ENCODE measurements at places on chromosomes 12 and 14.

DNA sequence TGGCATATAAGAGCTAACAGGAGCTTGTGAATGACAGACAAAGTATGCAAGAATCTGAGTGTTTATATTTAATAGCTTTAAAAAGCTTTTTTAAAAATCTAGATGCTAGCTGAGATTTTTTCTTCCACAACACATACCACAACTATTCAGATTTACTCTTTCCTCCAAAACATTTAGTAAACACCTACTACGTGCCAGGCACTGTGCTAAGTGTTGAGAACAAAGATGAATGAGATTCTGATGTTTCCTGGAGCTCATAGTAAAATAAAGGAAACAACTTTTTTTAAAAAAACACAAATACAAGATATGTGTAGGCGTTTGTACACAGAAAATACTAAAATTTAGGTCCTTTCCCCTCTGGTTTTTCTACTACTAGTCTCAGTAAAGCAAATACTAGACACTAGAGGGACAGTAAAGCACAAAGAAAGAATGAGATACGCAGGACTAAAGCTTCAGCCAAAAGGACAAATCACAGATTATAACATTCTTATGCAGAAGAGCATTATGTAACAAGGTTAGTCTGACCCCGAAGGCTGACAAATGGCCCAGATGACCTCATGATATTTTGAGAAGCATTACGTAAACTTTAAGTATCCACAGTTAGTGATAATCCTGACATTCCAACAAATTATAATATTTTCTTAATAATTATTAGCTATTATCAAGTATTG is 78.6 kb upstream of the PAWR start:
- DNase-seq = no peak

DNA sequence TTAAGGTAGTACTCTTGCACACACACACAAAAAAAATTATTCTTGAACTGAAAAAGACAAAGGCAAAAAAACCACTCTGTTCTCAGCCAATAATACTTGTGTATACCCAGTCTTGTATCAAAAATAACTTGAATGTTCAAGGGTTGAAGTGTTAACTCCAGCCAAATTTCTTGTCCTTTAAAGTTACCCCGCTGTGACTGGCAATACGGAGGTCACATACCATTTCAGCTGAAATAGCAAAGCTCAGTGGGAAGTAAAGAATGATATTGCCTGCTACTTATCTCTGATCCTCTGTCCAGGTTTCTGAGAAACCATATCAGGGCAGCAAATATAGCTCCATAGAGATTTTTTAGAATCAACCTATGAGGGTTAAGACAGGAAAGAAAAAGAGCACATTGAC is 167.4 kb downstream of the C12orf50 start:
- DNase-seq = no peak

DNA sequence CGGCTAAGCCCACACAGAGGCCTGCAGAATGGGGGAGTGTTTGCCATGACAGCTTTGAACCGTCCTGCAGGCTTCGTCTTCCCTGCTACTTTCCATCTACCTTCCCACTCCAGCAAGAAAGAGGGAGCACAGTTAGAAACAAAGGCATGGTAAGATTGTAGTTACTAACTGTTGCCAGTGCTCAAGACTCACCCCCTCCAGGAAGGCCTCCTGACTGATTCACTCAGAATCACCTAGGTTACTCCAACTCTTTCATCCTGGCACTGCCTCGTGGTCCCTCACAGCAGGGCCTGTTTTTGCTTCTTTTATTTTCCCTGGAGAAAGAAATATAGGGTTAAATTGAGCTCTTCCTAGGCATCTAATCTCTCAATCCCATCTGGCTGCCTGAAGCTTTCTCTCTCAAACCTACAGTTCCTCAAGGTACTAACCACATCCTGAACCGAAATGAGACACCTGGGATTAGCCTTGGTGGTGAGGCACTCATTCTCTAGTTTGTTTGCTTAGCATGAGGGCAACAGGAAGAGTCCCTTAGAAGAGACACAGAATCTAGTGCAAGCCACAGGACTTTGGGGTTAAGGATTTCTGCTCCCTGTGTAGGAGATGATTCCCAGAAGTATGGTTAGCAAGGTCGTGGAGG is 7.8 kb downstream of the GALNT6 start:
- DNase-seq = no peak

GRCh38 chr12:121475279-121475678 is 75.4 kb downstream of the RNF34 start:
- DNase-seq = no peak

GRCh38 chr14:65296402-65296801 is 116.1 kb upstream of the FUT8 start:
- no peak for DNase-seq

GRCh38 chr12:48441069-48441468 is 31.3 kb upstream of the ANP32D start:
- DNase-seq = peak; percentile 81

- DNase-seq = no peak
These were observed 241.0 kb upstream of the NPAS3 start for GRCh38 chr14:32697704-32698103.

DNA sequence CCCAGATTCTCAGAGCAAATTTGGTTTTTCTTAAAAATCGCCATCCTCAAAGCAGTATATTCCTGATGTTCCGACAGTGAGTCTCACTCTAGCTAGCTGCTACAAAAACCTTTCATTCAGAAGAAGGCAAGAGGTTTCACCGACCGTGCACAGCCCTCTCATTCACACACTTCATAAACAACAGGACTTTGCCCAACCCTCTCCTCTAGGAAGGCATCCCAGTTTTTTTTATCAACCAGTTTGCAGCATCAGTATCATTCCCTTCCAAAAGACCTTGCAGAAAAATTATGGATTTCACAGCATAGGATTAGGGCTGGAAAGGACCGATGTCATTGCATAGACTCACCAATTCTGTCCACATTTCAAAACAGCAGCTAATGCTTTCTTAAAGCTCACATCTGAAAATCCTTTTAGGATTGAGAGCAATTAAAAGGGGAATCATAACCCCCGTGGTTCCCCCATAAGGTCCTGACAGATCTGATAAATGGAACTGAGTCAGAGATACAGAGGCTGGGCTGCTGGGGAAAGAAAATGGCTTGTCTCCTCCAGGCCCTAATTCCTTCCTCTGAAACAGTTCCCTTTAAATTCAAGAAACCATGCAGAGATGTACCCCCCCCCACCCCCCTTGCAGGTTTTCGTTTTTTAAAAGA is 597 bp downstream of the SVOP start:
- DNase-seq = no peak

DNA sequence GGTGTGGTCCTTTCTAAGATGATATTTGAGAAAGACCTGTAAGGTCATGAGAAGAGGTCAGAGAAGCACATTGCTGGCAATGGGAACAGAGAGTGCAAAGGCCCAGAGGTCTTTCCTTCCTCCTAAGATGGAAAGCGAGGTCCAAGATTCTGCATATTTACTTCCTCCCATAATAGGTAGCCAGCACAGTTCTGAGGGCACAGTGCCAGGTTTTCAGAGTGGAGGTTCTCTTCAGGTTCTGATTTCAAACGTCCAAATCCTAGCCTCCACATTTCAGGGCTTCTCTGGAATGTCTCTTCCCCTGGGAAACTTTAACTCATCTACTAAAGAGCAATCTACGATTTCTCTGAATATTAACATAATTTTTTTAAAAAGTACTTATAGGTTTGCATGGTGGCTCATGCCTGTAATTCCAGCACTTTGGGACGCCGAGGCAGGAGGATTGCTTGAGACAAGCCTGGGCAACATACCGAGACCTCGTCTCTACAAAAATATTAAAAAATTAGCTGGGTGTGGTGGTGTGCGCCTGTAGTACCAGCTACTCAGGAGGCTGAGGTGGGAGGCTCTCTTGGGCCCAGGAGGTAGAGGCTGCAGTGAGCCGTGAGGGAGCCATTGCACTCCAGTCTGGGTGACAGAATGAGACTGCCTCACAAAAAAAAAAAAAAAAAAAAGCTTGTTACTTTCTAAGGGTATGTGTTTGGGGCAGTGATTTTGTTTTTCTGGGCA is 526 bp upstream of the MRPL42 start:
- no peak for DNase-seq

- no peak for DNase-seq
These were observed 735 bp downstream of the ASPG start for GRCh38 chr14:104086210-104086660.

GRCh38 chr12:3698218-3698974 is 54.5 kb downstream of the CRACR2A start:
- DNase-seq = peak; percentile 25

GRCh38 chr12:85784096-85784720 is 52.0 kb downstream of the RASSF9 start:
- peak; percentile 25 for DNase-seq

DNA sequence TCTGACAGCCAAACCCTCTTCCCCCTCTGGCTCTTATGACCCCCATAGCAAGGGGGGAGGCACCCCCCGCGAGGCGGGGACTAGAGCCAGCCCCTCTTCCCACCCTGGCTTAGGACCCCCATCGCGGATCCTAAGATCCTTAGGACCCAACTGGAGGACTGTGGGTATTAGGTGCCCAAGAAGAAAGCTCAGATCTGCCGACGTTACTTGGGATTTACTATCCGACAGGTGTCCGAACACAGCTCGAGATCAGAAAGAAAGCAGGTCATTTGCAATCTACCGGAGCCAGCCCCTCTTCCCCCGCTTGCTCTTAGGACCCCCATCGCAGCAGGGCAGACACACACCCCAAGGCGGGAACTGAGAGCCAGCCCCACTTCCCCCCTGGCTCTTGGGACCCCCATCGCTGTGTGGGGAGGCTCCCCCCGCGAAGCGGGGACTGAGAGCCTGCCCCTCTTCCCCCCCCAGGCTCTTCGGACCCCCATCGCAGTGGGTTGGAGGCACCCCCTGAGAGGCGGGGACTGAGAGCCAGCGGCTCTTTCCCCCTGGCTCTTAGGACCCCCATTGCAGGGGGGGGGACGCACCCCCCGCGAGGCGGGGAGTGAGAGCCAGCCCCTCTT is 46.8 kb downstream of the DDX11 start:
- DNase-seq = no peak

GRCh38 chr12:85849344-85849743 is 13.1 kb upstream of the RASSF9 start:
- DNase-seq = no peak

DNA sequence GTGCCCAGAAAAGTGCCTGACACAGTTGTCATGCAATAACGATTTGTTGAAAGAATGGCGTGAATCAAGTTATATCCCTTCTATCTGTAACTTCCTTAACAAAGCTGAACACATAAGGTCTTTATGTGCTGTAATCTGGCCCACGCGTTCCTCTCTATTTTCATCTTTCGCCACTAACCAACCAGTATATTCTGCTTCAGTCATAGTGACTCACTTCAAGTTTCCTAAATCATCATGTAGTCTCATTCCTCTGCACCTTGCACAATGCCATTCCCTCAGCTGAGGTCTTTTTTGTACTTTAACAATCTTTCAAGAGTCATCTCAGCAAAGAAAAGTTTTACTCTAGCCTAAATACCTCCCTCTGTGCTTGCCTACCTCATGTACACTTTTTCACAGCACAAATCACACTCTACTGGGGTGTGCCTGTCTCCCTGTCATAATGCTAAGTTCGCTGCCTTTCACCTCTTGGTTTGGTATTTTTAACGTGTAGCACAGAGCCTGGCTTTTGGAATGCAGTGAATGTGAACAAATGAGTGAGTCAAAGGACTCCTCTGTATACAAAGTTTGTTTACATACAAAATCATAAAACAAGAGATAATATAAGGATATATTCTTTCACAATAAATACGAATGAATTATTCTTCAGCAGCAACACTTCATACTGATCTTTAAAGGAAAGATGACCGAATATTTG is 2.9 kb upstream of the CMAS start:
- no peak for DNase-seq

- no peak for DNase-seq
These were observed 75.9 kb downstream of the CCDC60 start for GRCh38 chr12:119410396-119410795.

GRCh38 chr14:42872786-42873185 is 1266.1 kb downstream of the LRFN5 start:
- no peak for DNase-seq

DNA sequence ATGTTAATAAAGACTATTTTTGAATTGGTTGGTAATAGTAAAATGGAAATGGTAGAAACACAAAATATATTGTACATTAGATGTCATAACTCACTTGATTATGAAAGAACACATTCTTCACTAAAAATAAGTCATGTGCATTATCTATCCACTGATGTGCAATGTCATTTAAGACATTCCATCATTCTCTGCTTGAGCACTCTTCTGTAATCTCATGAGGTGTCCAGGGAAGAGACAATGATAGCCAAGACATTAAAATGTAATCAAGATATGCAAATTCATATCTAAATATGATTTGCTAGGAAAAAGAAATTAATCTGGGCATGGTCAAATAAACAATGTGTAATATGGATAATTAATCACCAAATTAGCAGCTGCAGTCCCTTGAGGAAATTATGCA is 422.5 kb downstream of the BTG1 start:
- DNase-seq = no peak

- DNase-seq = peak; percentile 82
These were observed 27.7 kb upstream of the TBX3 start for GRCh38 chr12:114711689-114712152.

GRCh38 chr12:69189378-69189978 is 49.9 kb upstream of the CPSF6 start:
- no peak for DNase-seq

DNA sequence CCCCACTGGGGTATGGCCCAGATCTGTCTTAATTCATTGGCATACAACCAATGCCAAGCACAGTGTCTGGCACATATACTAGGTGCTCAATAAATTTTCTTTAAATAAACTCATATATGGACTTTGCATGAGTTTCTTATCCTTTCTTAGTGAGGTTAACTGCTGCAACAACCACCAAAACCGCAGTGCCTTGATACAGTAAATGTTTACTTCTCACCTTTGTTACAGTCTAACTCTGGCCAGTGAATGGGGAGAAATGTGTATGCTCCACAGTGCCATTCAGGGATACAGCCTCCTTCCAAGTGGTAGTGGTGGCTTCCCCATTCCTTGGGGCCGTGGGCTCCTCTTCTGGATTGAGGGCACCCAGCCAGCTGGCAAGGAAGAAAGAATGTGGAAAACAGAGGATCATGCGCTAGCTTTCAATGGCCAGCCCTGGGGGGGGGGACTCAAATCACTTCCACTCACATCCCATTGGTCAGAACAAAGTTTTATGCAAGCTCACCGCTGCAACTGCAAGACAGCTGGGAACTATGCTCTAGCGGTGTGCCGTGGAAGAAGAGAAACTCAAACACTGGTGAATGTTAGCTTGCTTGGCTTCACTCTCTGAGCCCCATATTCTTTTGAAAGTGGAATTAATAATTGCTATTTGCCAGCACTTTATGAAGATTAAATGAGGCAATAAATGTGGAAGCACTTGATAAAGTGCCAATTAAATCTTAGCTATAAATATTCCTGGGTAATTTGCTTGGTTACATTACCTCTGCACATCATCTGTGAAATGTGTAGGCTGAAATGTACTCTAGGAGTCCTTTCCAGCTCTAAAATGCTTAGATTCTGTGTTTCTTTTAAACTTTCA is 51.0 kb upstream of the SOCS2 start:
- DNase-seq = no peak

DNA sequence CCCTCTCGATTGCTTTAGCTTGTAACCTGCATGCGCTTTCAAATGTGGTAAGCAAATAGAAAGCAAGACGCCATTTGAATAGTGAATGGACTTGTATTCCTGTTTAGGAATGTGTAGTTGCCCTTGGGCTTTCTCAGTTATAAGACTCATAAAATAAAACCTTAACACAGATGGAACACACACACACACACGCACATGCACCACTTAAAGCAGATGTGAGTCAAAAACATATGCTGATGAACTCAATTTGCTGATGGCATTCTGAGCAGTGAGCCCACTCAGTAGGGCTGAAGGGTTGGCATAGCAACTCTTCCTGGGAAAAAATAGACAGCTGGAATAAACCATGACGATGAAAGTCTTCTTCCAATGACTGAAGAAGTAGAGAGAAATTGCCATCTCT is 360.5 kb downstream of the APAF1 start:
- no peak for DNase-seq
